SJCRH30 (cell line): ENCODE measurements at places on chromosomes 5 and 9. TPM values are rescaled to one million over a fixed set of nuclear protein-coding genes. Genes with fewer than 3 reads are reported as not detected.

DNA sequence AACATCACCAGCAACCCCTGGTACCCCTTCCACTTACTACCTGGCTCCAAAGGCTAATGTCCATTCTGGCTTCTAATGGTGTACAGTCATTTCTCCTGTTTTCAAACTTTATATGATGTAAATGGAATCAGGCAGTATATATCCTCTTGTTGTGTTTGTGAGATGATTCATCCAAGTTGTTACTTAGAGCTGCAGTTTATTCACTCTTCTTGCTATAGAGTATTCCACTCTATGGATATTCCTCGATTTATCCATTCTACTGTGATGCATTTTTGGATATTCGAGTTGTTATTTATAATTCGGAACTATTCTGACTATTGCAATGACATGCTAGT lies 32.4 kb downstream of the IRF1 start:
- H3K4me3 ChIP-seq: no peak overlapping the region
- H3K27me3 ChIP-seq: no peaks in the 10 kb centered on the region
- H3K4me1 ChIP-seq: peaks cover 50% of the 10 kb centered on the region
- peak overlapping the region; percentile 81 for H3K27ac ChIP-seq

DNA sequence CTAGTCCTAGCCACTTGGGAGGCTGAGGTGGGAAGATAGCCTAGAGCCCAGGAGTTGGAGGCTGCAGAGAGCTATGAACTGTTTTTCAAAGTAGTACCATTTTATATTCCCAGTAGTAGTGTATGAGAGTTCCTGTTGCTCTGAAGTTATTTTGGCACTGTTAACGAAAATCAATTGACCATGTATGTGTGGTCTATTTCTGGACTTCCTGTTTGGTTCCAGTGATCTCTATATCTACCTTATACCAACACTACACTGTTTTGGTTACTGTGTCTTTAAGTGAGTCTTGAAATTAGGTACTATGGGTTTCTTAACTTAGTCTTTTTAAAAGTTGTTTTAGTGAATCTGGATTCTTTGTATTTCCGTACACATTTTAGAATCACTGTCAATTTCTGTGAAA lies 13.6 kb downstream of the SLF1 start:
- H3K4me3 ChIP-seq: no peak overlapping the region
- no peaks in the 10 kb centered on the region for H3K4me1 ChIP-seq
- no peak for DNase-seq
- H3K27ac ChIP-seq: no peak overlapping the region
- H3K27me3 ChIP-seq: no peaks in the 10 kb centered on the region
- H3K36me3 ChIP-seq: peaks cover 66% of the 10 kb centered on the region

DNA sequence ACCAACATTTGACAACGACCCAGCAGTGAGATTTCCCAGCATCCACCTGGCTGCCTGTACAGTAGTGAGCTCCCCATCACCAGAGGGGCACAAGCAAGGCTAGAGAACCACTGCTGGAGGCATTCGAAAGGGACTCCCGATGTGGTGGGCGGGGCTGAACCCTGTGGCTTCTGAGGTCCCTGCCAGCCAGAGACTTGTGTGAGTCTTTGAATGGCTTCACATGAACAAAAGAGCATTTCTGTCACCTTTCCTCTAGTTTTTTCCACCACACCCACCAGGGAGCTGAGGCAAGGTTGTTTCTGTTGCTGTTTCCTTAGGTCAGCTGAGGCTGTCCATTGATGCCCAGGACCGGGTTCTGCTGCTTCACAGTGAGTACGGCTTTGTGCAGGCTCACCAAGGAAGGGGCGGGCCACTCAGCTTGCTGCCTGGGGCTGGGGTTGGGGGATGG lies 15.7 kb downstream of the RGS3 start:
- H3K27me3 ChIP-seq: peaks cover 11% of the 10 kb centered on the region
- no peak overlapping the region for H3K27ac ChIP-seq
- peaks cover 4% of the 10 kb centered on the region for H3K4me1 ChIP-seq
- no peak for DNase-seq

DNA sequence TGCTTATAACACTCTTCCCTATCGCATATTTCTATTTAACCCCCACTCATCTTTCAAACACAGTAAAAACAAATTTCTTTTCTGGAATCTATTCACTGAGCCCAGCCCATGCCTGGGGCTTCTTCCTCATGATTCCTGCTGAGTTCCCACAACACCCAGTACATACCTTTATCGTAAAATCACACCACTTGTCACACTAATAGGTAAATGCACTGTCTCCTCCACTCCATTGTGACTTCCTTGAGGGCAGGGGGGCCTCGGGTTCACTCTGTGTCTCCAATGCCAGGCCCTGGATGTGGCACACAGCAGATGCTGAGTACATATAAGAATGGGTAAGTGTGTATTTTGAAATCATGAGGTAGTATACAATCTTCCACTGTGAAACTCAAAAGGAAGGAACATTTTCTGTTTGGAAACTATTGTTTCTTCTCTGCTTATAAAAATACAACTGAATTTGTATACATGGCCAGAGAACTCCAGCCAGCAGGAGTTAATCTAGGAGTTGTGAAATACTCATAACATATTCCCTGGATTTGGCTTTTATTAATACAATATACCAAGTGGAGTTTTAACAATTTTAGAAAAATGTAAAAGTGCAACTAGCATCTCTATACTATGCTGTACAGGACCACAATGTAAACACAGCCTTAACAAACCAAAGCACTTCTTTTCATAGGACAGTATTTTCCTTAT lies 7.2 kb downstream of the PLK2 start:
- no peak overlapping the region for H3K4me3 ChIP-seq
- DNase-seq: no peak
- H3K27ac ChIP-seq: no peak overlapping the region
- H3K36me3 ChIP-seq: peaks cover 56% of the 10 kb centered on the region

DNA sequence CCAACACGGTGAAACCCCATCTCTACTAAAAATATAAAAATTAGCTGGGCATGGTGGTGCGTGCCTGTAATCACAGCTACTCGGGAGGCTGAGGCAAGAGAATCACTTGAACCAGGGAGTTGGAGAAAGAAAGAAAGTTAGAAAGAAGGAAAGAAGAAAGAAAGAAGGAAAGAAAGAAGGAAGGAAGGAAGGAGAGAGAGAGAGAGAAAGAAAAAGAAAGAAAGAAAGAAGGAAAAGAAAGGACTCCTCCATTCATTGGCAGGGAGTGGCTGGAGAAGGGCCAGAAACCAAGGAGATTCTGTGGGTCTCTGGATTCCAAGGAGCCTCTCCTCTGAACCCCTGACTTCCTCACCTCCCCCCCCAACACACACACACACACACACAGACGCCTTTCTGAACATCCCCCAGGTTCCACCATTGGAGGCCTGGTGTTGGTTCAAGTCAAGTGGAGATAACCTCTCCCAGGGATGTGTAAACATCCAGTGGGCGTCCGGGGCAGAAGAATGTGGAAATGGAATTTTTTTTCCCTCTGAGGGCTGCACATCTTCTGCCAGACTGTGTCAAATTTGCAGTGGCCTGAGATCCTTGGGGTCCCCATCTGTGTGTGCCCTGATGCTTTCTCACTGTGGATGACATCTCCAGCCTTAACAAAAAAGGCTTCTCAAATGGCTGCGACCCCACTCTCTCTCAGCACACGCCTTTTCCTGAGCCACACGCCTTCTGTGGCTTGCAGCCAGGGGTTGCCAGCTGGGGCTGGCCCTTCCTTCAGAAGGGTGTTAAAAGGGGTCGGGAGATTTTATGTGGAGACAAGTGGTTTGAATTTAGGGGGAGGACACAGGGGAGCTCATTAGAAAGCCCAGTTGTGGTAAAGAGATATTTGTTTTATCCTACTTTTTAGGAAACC lies 109.3 kb upstream of the HAND1 start:
- H3K4me3 ChIP-seq: no peak overlapping the region
- no peak for DNase-seq
- no peaks in the 10 kb centered on the region for H3K4me1 ChIP-seq
- H3K27ac ChIP-seq: no peak overlapping the region
- H3K36me3 ChIP-seq: no peaks in the 10 kb centered on the region

- H3K36me3 ChIP-seq: no peaks in the 10 kb centered on the region
- H3K27me3 ChIP-seq: no peaks in the 10 kb centered on the region
- H3K4me1 ChIP-seq: no peaks in the 10 kb centered on the region
- DNase-seq: no peak
- no peak overlapping the region for H3K4me3 ChIP-seq
These were observed 95.8 kb upstream of the ABCA1 start for GRCh38 chr9:105023788-105024187.

DNA sequence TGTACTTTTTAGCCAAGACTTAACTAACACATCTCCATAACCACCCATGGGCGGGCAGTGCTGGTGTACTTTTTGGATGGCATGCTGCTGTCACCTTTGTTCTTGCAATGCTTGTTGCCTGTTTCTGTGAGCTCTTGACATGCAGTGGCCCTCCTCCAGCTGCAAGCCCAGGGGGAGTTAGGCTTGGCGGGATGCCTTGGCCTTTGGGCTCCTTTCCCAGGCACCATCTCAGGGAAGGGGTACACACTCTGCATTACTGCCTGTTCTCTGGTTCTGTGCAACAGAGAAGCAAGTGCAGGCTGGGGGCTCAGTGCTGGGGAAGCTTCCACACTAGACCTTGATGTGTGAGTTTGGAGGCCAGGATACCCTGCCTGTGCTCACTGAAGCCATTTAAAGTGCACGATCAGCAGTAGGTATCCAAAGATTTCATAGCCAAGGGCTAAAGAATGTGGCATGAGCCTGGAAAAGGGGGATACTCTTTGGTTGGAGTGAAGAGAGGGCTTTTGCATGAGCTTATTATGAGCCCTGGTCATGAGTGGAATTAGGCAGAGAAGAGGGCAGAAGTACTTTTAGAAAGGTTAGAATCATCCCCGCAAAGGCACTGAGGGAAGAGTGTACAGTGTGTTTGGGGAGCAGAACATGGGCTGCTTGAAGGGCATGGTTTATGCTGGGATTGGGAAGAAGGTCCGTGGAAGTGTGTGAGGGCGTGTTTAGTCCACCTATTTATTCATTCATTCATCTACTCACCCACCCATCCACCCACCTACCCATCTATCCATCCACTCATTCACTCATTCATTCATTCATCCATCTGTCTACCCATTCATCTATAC lies 22.5 kb downstream of the PSAT1 start:
- H3K36me3 ChIP-seq: peaks cover 56% of the 10 kb centered on the region
- peaks cover 6% of the 10 kb centered on the region for H3K4me1 ChIP-seq
- H3K27ac ChIP-seq: no peak overlapping the region

DNA sequence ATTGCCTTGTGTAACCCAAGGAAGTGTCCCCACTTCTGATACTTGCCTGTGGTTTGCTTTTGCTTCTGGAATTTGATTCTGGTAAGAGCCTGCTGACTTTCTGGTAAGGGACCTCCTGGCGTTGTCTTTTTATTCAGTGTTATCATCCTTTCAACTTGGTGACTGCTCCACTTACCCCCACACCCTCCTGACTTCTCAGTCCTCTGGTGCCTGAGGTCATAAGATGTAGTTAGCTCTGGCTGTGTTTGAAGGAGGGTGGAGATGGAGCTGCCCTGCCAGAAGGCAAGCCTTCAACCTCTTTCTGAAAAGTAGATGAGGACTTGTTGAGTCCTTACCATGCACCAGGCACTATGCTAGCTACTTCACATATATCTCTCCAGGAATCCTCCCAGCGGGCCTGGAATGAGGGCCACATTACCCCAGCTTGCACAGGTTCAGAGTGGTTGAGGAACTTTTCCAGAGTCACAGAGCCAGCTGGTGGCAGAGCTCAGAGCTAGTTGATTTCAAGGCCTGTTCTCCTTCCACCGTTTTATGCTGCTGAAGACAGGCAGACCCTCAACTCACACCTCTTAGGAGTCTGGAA lies 45.2 kb upstream of the PITX1 start:
- H3K4me3 ChIP-seq: no peak overlapping the region
- H3K4me1 ChIP-seq: no peaks in the 10 kb centered on the region
- no peak overlapping the region for H3K27ac ChIP-seq

GRCh38 chr5:9166202-9167112 lies 379.4 kb downstream of the SEMA5A start:
- H3K36me3 ChIP-seq: no peaks in the 10 kb centered on the region
- H3K27ac ChIP-seq: no peak overlapping the region
- H3K4me1 ChIP-seq: no peaks in the 10 kb centered on the region
- no peak overlapping the region for H3K4me3 ChIP-seq

GLRA1 gene
- not detected in 2 replicates for total RNA-seq

HTR1A gene
- total RNA-seq: not detected in 2 replicates
